Activated CD8-positive, alpha-beta memory T cell treated with anti-CD3 and anti-CD28 coated beads for 1 hour (primary cell): ENCODE measurements at places on chromosomes 7 and 10.

GRCh38 chr10:132676193-132676891, 109.6 kb downstream of the NKX6-2 start:
- DNase-seq = no peak

- DNase-seq = no peak
Observed at GRCh38 chr10:100567249-100567648, 31.5 kb downstream of the HIF1AN start.

GRCh38 chr10:103595933-103596726, 102.6 kb downstream of the NEURL1 start:
- DNase-seq = no peak

DNA sequence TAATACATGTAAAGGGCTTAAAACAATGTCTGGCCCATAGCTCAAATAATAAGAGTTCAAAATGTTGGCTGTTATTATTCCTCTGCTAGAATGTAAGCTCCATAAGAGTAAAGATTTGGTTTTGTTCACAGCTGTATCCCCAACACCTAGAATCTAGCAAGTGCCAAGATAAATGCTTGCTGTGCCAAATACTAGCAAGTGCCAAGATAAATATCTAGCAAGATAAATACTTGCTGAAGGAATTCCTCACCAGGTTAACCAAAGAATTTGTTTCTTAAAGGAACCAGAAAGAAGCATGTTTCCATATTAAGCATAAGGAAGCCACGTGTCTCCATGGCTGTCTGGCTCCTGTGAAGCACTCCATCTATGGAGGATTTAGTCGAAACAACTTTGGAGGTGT, 235.2 kb upstream of the SP4 start:
- DNase-seq = no peak

DNA sequence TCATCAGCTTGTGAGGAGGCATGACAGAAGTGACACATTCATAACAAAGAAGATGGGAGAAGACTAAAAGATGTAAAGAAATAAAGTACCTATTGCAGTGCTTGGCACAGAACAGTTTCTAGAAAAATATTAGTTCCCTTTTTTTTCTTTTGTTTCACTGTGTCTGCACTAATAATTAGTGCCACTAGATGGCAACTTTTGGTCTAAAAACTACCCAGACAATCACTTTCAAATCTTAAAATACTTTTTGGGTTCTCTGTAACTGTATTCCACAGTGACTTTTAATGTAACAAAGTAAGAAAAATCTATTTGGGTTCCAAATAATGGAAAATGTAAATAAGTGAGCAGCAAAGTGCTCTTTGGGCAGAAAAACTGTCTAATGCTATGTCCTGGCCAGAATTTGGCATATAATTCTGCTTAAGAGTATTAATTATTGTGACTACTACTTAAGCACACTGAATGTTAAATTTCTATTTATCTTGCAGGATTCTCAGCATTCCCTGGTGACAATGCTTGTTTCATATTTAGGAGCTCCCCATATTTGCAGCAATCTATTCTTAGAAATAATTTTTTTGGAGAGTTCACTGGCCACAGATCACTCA, 134.8 kb upstream of the KIF5B start:
- no peak for DNase-seq

DNA sequence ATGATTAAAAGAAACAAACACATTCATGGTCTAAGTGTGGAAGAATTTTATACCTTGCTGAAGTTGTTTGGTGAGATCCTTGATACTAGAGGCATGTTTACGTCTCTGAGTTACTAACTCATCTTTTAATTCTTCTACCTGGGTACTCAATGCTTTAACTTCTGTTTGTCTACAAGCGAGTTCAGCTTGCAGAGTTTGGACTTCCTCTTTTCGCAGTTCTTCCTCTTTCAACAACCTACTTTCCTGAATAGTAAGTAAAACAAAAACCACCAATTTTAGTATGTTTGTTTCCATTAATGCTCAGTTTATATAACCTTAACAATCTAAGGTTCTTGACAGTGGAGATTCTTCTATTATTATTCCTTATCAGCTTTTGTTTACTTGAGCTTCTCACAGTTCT, 42.9 kb downstream of the CCDC186 start:
- no peak for DNase-seq
